ENCODE measurements at places on chromosomes 3 and 15.

DNA sequence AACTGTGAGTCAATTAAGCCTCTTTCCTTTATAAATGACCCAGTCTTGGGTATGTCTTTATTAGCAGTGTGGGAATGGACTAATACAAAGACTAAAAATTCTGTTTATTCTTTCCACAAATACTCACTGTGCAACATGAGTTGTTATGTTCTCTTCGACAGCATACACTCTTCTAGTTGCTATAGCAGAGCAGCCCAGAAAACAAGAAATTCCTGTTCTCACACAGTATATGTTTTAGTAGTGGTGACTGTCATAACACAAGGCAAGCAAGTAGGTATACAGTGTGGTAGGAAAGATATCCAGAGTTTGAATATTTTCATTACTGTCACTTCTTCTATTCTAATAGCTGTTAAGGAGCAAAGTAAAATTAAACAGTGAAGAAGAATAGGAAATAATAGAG, 453.3 kb downstream of the ROBO1 start:
- no peak for DNase-seq

DNA sequence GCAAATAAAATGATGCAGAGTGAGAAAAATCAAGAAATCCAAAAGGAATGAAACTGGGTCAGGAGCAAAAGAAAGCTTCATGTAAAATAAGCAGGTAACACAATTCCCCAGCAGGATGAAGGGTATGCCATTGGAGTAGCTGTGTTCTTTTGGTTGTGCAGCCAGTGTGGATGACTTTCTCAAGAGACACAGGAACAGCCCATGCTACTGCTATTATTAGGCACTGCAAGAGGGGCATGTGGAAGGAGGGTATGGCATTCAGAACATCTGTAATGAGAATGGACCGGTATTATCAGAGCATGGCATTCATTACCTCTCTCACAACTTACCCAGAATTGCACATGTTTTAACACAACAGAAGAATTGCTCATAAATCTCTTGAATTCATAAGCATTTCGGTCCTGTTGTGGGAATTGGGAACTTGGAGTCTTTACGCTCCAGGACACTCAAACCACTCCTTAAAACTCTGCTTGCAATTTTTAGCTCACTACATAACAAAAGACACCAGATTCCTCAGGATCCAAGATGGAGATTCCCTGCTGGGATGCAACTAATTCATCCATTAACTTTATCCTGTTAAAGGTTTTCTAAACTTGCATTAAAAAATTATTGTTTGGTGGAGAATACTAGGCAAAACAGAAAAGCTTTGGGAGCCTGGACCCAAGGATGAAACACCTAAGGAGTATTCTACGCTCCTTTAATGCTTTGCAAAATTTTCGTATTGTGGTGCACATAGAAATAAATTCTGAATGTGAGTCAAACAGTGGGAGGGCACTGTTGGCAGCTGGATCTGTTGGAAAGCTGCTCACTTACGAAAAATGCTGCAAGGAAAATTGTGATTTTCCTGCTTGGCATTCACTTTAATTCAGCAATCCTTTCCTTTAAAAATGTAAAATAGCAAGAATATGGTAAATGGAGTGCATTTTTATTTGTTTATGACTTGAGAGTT, 34.6 kb upstream of the CDIN1 start:
- DNase-seq, result no peak

DNA sequence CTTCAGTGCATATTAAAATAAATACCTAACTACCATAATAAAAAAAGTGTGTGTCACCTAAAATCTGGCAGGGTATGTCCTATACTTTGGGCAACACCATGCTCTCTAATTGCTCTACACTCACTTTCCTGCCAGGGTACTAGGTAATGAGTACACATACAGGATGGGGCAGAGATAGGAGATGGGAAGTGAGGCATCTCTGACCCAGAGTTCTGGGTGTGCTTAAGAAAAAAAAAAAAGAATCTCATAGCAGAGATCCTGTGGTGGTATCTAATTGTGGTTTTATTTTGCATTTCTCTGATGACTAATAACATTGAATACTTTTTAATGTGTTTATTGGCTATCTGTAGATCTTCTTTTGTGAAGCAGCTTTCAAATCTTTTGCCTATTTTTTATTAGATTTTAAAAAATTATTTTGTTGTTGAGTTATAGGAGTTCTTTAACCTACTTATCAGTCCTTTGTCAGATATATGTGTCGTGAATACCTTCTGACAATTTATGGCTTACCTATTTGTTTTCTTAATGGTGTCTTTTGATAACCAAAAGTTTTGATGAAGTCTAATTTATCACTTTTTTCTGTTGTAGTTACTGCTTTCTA, 48.0 kb downstream of the EEFSEC start:
- no peak for DNase-seq

DNA sequence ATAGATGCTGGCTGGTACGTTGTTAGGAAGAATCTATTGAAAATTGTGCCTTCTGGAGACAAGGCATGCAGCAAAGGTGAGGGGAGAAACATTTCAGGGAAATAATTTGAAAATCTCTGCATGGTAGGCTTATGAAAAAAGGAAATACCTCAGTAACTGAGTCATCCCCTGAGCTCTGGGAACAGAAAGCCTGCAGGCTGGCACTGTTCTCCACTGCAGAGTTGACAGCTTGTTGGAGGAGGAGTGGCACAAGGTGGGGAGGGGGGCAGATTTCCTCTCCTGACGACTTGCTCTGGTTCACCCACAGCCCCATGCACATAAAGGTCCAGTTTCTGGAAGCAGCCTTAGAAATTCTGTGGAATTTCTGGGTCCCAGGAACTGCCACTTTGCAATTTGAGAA, 179.4 kb downstream of the ABHD5 start:
- no peak for DNase-seq

DNA sequence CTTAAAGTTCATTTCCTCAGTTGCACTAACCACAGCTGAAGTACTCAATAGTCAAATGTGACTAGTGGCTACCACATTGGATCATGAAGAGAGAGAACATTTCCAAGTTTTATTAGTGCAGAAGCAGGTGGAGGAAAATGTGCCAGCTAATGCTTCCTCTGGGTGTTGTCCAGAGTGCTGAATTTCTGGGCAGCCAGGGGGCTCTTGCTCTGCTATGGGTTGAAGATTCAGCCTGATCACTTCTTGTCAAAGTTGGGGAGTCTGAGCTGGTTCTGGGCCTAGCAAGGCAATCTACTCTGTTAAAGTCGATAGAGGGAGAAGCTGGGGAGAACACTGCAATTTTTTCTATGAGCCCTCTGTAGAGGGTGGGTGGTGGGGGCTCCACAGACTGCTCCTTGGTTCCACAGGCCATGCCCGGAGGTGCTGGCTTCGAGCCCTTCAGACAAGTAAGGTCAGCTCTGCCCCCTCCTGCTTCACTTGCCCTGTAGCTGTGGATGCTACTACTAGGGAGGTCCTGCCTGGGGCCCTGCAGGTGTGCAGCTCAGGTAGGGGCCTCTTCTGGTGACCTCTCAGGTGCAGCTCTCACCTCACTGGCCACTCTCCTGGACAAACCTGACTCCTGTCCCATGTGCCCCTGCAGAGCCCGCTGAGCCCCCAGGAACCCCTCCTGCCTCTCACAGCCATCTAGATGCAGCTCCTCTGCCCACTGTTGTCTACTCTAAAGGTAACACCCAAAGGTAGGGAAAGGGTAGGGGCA, 8.2 kb downstream of the ALG3 start:
- peak; percentile 48 for DNase-seq

DNA sequence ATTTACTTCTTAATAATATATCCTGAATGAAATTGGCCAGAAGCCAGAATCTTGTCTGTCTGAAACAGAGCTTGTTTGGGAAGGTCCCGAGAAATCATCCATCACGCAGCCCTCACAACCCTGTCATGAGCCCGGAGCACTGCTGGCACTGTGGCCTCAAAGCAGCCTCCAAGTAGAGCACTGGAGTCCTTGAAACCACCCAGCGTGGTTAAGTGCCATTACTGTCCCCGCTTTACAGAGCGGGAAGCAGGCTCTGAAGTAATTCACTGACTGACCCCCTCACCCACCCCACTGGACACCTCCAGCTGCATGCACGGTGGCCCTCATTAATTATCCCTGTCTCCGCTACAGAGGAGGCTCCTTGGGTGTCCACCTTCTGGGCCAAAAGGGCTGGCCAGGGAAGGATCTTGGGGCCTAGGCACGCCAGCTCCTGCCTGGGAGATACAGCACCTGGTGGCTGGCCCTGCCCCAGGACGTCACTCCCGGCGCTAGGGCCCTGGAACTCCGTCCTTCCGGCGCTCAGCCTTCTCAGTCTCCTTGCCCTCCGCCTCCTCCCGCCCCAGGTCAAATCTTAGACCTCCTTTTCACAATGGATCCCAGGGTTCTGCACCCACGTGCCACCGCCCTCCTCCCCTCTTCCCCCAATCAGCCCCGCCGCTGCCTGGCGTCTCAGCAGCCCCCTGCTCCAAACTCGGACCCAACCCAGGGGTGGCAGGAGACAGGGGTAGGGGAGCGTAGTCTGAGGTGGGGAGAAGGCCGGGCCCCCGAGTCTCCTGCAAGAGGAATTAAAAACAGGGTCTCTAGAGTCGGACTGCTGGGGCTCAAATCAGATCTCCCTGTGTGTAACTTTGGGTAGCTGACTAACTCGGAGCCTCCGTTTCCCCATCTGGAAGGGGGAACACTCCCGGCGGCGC, 1.1 kb downstream of the TKT start:
- DNase-seq, result peak; percentile 78

DNA sequence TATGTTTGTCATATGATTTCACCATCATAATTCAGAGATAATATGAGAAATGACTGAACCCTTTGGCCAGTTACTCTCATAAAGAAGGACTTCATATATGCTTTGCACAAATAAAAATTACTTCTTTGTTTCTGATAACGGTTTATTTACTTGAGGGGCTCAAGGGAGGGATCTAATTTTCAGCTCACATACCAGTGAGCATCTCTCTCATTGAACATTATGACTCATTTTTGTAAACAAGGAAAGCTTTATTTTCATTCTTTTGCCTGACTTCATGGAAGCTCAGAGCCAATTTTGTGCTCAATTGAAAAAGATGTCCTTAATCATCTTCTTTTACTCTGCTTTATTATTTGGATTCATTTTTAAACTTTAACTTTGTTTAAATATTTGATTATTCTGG, 5.8 kb downstream of the NLGN1 start:
- DNase-seq, result no peak

GRCh38 chr15:64717735-64718495, 57.5 kb downstream of the RBPMS2 start:
- no peak for DNase-seq

GRCh38 chr3:179000144-179000543, 71.5 kb downstream of the ZMAT3 start:
- DNase-seq, result no peak

DNA sequence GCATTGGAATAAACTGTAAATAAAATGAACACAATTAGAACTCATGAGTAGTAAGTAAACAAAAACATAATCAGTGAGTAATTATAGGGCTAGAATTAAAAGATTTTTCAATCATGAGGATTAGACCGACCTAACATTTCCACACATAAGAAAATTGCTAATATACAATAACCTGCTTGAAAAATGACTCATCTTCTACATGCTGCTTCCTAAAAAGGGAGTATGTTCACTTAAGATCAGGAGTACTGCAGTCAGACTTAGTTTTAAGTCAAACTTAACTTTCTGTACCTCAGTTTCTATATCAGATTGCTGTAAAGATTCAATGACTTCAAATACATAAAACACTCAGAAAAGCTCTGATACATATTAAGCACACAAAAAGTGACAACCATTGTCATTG, 22.6 kb upstream of the NEK10 start:
- no peak for DNase-seq

- DNase-seq, result no peak
Observed at GRCh38 chr3:115691964-115692363, 68.7 kb downstream of the GAP43 start.

- no peak for DNase-seq
Observed at GRCh38 chr3:145857956-145858355, 303.0 kb downstream of the PLOD2 start.

DNA sequence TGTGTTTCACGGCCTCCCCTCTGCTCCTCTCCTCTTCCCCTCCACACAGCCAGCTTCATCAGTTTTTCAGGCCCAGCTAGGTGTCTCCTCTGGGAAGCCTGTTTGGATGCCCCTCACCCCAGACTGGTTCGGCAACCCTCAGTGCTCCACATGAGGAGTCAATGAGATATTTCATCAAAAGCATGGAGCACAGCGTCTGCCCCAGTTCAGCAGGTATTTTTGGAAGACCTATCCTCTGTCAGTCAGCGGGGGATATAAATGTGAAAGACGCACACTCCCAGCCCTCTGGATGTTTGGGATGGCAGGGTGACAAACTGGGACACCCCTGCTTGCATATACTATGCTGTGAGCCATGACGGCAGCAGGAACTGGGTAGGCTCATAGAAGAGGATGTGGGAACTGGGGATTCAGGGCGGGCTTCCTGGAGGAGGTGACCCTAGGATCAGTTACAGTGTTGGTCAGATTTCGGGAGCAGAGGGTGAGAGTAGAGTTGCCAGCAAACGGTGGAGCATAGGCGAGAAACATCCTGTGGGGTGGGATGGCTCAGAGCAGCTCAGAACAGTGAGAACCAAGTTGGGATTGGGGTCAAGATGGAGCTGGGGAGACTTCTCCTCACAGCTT, 42.9 kb downstream of the PXYLP1 start:
- no peak for DNase-seq

DNA sequence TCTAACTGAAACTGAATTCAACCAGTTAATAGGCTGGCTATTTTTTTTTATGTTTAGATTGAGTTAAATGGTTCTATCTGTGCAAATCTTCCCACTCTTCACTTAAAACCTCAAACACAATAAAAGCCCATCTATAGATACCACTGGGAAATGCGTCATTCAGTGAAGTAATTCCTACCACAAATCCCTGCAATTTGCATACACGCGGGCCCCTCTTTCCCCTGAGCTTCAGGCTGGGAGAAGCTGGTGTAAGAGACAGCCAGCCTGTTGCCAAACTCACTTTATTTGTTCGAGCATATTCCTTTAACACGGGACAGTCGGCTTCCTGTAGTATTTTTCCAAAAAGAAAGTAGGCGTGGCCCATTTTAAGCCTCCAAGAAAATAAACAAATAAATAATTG, 26.0 kb upstream of the MCTP2 start:
- peak; percentile 21 for DNase-seq

DNA sequence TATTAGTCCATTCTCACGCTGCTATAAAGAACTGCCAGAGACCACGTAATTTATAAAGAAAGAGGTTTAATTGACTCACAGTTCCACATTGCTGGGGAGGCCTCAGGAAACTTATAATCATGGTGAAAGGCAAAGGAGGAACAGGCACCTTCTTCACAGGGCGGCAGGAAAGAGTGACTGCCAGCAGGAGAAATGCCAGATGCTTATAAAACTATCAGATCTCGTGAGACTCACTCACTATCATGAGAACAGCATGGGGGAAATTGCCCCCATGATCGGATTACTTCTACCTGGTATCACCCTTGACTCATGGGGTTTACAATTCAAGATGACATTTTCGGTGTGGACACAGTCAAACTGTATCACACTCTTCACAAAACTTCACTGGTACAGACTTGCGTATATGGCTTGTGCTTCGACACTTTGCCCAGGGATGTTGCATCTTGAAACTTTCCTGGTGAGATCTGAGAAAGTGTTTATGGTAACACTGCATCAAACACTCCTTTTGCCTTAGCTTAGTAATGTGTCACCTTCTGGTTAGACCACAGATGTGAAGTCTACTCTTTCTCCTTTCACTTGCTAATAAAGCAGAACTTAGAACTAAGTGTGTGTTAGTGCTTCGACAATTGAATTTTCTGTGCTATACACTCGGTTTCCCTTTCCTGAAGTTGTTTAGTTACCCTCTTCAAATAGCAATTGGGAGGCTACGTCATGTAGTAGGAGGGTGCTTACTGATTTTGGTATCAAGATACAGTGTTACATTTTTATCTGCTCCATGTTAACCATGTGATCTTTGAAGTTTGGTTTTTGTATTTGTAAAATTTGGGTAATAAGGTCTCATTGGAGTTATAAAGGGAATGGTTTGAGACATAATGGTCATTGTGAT, 185.7 kb downstream of the LPP start:
- DNase-seq, result no peak

GRCh38 chr3:39101022-39101689, 6.3 kb downstream of the GORASP1 start:
- DNase-seq, result peak; percentile 35

Measured in DND-41 (cell line).